ENCODE measurements at places on chromosomes 1 and 21. TPM values are rescaled to one million over a fixed set of nuclear protein-coding genes. Genes with fewer than 3 reads are reported as not detected.

- DNase-seq = no peak
Observed at GRCh38 chr1:245108909-245109308, 45.9 kb upstream of the KIF26B start.

GRCh38 chr1:202835548-202836072 lies 24.9 kb downstream of the PCAT6 start:
- peak; percentile 58 for DNase-seq

DNA sequence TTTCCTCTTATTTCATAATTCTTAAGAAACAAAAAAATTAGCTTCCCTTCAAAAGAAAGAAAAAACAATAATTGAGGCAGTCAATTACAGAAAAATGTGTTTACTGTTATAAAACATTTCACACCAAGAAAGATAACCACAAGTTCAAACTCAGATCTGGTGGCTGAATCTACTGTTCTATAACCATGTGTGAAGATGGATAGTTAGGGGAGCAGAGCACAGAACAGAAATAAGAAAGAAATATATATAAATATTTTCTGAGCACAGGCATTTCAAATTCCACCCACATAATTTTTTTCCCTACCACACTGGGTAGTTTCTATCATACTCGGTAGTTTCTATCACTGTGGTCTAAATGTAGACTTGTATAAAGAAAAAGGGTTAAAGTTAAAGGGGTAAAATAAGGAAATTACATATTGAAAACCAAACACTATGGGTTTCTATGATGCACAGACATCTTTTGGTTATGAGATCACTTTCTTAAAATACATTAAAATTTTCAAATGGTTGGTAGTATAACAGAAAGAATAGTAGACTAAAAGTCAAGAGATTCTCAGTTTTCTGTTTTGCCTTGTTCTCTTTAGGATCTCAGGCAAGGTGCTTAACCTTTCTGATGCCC lies 10.8 kb downstream of the LYST start:
- no peak for DNase-seq

The RNU1-2 gene
- total RNA-seq = 3,038 TPM

The FOXE3 gene
- total RNA-seq = not detected

DNA sequence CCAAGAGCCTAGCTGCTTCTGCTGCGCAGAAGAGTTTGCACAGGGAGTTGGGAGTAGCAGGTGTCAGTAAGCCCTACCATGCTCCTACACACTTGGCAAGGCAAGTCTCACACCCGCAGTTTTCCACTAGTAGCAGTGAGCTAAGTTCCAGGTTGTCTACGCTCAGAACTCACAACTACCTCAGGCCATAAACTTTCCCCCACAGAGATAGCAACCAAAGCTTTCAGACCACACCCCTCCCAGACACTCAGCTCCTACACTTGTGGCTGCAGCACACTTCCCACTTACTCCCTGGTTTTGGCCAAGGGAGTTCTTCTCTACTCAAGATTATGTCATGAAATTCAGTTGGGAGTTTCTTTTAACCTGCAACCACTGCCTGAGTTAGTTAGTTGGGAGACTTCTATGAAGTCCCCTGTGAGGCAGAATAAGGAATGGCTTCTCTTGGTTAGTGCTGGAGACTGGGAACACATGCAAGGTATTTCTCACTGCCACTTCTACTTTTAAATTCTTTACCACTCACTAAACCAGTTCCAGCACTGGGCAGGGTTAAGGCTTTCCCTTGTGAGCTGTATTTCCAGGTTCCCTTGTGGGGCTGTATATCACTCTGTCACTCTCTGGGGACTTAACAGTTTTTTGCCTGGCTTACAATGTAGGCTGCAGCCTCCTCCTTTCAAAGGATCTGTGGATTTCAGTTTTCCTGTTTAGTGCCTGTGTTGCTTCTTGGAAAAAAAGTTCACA lies 18.3 kb upstream of the MAB21L3 start:
- DNase-seq = no peak

The BTBD19 gene
- total RNA-seq = 5.7 TPM

DNA sequence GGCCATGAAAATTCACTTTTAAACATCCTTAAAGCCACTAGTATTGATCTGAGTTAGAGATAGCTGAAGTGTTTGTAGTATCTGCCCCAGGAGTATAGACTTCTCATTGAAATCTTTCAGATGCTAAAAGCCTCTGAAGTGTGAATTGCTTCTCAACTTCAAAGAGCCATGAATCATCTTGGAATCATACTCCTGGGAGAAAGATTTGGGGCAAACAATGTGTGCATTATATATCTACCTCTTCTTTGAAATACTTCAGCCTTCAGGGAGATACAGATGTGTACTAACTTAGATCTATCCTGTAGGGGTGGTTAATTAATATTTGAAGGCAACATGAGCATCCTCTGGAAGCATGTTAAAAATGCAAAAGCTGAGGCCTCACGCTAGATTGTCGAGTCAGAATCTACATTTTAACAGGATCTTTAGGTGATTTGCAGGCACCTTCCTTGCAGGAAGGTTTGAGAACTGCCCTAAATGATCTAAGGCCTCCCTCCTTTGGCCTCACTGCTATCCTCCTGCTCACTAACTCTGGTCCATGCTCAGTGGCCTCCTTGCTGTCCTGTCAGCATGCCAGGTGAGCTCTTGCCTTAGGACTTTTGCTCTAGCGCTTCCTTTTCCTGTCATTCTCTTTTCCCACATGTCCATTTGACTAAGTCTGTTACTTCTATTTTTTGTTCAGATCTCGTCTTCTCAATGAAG lies 6.0 kb upstream of the SCYL3 start:
- no peak for DNase-seq

DNA sequence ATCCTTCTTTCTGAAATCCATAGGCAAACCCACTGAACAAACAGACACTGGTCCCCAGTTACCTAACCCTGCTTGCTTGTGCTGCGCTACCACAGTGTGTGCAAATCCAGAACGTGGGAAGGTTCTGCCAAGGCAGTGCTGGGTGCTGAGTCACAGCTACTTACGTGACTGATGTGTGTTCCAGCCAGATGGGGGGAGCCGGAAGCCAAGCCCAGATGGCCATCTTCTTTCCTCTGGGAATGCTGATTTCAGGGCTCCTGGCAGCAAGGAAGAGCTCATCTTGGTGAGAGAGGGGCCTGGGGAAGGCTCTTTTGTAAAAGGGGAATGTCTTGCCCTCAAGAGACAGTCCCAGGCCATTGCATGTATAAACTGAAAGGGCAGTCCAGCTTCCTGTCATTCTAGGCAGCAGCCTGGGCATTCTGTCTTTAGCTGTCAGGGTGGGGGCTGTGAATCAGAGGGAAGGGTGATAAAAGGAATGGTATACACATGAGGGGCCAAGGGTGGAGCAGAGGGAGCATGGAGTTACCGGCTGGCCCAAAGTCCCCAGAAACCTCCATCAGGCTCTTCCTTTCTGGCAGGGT lies 54.1 kb downstream of the CD46 start:
- no peak for DNase-seq

GRCh38 chr1:72394457-72394856 lies 112.1 kb upstream of the NEGR1 start:
- DNase-seq = no peak

The UMODL1 gene
- total RNA-seq = 0.14 TPM

GRCh38 chr1:199778324-199778955 lies 249.1 kb upstream of the NR5A2 start:
- no peak for DNase-seq

DNA sequence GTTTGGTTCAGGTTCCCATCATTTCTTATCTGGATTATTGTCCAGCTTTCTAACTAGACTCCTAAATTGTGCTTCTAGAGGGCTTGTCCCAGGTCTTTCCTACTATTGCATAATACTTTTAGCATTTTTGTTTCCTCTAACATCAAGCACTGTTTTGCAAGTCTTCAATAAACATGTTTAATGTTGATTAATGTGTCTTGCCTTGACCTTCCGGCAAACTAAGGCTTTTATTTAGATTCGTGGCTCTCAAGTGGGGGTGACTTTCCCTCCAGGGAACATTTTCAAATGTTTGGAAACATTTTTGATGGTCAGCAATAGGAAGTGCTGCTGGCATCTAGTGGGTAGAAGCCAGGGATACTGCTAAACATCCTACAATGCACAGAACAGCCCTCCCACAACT lies 90.7 kb downstream of the RPE65 start:
- no peak for DNase-seq

DNA sequence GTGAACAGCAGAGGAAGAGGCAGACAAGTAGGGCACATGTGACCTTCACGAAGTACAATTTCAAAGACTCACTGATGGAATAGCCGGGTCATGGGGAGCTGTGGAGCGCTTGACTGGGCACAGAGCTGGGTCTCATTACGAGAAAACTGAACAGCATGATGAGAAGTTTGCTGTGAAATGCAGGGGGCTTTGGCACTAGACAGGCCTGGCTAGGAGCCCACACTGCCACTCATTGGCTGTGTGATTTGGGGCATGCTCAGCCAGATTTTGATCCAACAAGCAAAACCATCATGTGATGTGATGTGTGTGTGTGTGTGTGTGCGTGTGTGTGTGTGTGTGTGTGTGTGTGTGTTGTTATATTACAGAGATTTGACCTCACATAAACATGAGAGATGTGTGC lies 4.9 kb upstream of the IFNGR2 start:
- no peak for DNase-seq

GRCh38 chr1:43801203-43801602 lies 93.9 kb downstream of the ST3GAL3 start:
- DNase-seq = no peak

DNA sequence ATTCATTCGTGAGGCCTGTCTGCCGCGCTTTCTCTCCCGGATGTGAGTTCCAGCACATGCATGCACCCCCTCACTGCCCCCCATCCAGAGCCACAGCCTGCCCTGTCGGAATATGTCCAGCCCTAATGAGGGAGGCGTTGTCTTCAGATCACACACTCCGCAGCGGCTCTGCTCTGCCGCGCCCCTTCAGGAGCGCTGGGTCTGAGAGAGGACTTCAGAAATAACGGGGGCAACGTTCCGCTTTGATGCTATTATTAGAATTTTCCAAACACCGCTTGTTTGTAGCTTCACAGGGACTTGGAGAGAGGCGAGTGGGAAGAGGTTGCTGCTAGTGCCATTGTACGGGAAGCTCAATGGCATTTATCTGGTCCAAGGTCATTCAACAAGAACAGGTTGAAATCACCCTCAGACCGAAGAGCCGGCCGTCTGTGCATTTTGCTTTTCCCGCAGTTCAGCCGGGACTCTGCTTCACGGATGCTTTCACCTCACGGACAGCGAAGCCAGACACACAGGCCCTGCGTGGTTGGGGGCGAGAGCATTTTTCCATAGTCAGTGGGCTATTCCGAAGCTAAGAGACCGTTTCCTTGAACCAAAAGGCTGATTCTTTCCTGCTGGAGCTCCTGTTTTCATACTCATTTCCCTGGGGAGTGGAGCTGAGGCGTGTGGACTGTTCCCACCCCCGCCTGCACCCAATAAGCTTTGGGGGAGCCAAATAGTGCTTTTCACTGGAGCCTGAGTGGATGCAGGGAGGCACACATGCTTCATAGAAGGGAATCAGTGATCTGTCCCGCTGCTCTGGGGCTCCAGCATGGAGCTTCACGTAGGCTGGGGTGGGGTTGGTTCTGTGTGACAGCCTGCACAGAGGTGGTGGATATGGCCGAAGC lies 69.7 kb downstream of the GALNT2 start:
- no peak for DNase-seq

The CLSTN1 gene
- 83.1 TPM for total RNA-seq

The RNU1-4 gene
- total RNA-seq = 3,261 TPM

GRCh38 chr1:151475175-151475574 lies 15.9 kb upstream of the POGZ start:
- DNase-seq = no peak

DNA sequence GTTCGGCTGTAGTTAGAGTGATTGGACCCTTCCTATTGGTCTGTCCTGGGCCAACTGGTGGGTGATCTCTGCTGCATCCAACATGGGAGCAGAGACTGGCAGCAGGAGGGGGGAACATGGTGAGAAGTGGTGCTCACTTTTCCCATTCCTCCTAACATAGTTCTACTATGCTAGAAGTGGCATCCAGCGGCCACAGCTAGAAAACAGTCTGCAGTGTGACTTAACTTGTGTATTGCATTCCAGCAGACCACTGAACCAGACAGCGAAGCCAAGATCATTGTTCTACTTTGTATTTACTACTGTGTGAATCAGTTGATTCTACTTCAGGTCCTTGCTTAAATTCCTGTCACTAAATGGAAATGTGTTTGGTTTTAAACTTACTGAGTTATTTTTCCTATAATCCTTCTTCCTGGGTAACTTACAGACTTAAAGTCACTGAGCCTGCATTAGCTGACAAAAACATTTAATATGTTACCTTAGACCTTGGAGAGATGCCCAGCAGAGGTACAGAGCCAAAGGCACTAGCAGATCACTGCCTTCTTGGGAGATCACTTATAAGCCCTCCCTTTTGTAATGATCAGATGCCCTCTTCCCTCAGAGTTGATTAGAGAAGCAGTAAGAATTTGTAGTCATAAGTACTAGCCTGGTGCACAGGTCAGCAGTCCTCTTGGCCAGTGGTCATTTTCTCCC lies 8.2 kb downstream of the FABP3 start:
- DNase-seq = no peak

DNA sequence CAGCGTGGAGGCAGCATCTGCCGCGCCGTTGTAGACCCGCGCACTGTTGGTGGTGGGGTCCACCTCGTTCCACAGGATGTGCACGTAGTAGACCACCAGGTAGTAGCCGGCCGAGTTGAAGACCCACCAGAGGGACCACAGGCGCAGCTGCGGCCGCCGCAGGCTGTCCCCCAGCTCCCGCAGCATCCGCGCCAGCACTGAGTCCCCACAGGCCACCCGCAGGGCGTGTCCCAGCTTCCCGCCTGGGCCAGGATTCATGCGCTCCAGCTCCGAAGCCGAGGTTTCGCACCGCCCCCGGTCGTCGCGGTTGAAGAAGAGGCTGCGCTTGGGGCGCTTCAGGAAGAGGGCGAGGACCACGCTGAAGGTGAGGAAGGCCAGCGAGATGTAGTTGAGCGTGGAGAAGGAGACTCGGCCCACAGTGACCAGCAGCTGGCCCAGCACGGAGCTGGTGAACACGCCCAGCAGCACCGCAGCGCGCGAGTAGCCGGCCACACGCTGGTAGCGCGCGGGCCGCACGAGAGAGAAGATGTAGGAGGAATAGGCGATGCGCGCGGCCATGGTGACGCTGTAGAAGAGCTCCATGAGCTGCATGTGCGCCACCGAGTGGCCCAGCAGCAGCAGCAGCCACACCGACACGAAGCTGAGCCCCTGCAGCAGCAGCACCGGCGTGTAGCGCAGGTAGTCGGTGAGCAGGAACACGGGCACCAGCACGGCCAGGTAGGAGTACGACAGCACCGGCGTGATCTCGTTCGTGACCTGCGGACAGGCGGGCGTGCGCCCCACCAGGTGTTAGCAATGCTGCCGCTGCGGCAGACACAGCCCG lies 10.6 kb downstream of the SLC19A1 start:
- no peak for DNase-seq

The CFAP74 gene
- total RNA-seq = not detected

DNA sequence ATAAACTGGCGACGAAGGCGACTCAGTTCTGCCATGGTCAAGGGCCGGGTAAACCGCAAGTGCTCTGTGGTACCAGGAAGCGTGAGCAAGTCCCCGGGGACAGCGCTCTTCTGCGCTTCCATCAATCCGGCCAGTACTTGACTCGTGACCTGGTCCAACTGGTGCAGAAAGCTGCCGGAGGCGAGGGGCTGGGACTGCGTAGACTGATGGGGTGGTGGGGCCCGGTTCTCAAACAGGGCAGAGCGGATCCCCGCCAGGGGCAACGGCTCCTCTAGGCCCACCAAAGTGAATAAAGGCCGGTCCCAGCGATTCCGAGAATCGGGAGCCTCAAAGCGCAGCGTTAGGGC lies 852 bp downstream of the KTI12 start:
- DNase-seq = peak; percentile 33

- DNase-seq = no peak
Observed at GRCh38 chr1:198024782-198025181, 107.6 kb downstream of the LHX9 start.

All from natural killer cell (primary cell).